Hepatic stellate cell (primary cell): ENCODE measurements at places on chromosomes 1 and 21.

DNA sequence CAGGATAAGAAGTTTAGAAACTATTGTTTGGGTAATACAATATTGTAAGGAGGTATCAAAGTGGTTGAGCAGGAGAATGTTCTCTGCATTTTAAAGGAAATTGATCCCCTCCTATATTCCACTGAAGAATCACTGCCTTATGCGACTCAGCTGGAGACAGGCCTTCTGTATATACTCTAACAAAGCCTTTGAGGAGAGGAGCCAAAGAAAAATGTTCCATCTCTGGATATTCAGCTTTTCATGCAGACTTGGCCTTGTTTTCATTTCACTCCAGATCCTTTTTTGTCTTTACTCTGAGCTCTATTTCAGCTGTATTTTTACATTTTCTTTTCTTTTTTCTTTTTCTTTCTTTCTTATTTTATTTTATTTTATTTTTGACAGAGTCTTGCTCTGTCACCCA lies 42.1 kb upstream of the S1PR1 start:
- no peak for DNase-seq

DNA sequence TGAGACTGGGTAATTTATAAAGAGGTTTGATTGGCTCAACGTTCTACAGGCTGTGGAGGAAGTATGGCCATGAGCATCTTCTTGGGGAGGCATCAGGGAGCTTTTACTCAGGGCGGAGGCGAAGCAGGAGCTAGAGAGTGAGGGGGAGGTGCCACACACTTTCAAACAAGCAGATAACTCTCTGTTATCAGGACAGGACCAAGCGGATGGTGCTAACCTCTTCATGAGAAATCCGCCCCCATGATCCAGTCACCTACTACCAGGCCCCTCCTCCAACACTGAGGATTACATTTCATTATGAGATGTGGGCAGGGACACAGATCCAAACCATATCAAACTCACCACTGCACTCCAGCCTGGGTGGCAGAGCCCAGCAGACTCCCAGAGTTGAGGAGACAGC lies 11.5 kb upstream of the LRRC47 start:
- no peak for DNase-seq

DNA sequence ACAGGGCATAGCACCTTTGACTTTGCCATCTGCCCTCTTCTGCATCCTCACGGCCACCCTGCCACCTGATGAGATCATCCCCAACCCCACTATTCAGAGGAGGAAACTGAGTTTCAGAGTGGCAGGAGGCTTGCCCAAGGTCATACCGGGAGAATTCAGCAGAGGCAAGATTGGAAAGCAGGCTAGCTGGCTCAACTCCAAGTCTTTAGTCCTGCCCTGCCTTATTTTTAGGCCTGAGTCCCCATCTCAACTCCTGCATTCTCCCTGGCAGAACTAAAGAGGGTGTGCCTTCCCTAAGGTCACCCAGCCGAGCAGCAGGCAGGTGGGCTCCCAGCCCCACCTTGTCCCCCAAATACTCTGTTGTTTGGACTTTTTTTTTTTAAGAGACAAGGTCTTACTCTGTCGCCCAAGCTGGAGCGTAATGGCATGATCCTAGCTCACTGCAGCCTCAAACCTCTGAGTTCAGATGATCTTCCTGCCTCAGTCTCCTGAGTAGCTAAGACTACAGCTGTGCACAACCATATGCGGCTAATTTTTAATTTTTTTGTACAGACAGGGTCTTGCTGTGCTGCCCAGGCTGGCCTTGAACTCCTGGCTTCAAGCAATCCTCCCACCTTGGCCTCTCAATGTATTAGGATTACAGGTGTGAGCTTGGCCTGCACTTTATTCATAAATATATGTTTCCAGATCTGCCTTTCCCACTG lies 13.8 kb upstream of the FGR start:
- DNase-seq: no peak

DNA sequence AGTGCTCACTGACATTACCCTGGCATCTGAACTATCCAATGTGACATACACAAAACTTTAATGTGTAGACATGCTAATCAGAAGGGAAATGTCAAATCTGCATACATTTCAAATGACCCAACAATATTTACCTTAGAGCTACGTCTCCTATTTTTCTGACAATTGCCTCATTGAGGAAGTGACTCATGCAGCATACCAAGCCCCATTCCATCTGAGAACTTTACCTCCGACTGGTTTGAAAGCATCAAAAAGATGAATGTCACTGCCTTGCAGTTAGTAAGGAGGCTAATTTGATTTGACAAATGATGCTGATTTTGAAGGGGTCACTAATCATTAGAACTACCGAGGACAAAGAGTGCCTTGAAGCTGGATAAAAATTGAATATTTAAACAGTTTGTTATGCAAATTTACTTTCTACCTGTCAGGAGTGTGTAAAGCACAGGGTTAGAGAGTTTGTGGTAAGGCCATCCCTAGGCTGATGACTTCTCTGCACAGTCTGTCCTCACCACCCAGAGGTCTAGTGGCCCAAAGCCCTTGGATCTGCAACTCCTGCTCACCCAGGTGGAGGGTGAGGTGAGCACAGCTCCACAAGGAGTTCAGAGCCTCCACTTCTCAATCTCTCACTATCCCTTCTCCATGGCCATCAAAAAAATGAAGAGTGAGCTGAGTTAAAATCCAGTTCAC lies 500.3 kb upstream of the C1orf87 start:
- DNase-seq: peak; percentile 1
